ENCODE measurements at places on chromosomes 5 and 9.
A peak's percentile ranks its signal among the peaks of the same experiment; 100 is the strongest.

GRCh38 chr9:136078024-136078423 lies 17.1 kb downstream of the NACC2 start:
- no peak for DNase-seq

DNA sequence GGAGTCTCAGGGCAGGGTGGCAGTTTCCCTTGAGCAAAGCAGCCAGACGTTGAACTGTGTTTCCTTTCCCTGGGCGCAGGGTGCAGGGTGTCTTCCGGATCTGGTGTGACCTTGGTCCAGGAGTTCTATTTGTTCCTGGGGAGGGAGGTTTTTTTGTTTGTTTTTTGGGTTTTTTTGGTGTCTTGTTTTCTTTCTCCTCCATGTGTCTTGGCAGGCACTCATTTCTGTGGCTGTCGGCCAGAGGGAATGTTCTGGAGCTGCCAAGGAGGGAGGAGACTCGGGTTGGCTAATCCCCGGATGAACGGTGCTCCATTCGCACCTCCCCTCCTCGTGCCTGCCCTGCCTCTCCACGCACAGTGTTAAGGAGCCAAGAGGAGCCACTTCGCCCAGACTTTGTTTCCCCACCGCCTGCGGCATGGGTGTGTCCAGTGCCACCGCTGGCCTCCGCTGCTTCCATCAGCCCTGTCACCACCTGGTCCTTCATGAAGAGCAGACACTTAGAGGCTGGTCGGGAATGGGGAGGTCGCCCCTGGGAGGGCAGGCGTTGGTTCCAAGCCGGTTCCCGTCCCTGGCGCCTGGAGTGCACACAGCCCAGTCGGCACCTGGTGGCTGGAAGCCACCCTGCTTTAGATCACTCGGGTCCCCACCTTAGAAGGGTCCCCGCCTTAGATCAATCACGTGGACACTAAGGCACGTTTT lies 3.5 kb upstream of the PHYHD1 start:
- DNase-seq = peak; percentile 52

DNA sequence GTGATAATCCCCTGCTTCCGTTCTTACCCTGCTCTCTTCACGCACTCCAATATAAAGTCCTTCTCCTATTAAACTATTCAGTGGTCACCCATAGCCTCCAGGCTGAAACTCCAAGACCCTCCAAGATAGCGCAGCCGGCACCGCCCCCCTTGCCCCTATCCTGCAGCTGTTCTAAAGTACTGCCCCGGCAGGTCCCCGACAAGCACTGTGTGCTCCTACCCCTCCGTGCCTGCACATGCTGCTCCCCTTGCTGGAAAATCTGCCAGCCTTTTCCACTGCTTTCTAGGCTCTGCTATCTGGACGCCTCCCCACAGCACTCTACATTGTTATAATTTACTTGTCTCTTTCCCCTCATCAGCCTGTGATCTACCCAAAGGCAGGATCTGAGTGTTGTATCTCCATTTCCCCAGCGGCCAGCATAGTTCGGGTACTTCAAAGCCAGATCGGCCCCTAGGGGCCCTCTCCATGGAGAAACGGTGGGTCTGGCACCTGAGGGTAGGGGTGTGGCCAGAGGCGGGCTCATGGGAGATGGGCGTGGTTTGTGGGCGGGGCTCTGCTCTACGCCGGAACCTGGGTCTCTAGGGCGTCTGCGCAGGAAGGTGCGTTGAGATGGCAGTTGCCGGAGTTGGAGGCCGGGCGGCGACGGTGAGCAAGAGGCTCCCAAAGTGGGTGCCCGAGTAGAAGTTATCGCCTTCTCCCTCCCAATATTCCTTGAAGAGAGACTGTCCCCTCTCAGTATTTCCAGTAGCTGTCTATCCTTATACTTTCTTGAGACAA lies 83.5 kb upstream of the RUSC2 start:
- no peak for DNase-seq

DNA sequence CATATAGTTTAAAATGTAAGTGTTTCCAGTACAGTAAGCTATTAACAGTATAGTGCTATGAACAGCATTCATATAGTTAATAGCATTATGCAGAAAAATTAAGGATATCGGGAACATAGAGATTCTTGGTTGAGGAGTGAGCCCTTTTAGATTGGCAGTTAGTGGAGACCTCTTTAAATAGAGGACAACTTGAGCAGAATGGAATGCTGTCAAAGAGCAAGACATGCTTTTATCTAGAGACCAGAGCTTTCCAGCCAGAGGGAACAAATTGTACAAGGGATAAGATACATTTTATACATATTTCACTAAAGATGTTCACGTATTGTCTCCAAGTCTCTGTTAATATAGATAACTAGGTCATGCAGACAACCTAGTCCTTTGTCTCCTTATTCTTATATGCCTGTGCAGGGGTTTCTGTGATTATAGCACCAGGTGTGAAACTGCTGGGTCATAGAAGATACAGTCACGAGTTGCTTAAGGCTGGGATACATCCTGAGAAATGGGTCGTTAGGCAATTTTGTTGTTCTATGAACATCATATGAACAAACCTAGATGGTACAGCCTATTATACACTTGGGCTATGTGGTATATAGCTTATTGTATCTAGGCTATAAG lies 6.0 kb downstream of the IPO11 start:
- DNase-seq = no peak

DNA sequence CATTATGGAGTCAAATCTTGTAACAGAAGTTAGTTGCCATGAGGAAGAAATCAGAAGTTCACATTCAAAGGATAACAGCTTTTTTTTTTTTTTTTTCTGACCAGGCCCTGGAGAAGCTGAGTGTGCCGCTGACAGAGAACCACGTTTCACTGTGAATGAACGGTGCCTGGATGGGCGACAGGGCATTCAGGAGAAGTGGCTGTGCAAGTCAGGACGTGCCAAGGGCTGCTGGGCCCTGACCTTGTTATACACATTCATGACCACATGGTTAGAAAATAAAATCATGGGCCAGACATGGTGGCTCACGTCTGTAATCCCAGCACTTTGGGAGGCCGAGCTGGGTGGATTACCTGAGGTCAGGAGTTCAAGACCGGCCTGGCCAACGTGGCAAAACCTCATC lies 91.6 kb downstream of the ANKH start:
- no peak for DNase-seq

- no peak for DNase-seq
Observed at GRCh38 chr5:128154943-128155342, 71.4 kb downstream of the SLC12A2 start.

- no peak for DNase-seq
Observed at GRCh38 chr5:81313278-81313677, 11.9 kb downstream of the ZCCHC9 start.

DNA sequence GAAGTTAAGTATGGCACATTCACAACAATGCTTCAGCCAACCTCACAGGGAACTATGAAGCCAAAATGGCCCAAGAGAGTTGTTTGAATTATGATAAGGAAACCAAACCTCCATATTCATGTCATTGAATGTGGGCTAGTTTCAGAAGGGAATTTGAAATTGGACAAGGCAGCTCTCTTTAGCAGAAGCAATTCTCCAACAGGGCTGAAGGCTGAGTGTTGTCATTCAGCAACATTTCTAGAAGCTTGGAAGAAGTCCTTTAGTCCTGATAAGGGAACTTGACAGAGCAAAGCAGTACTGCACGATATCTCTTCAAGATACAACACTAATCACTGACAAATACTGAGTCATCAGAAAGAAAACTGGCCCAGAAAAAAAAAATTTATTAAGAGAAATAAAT lies 115.4 kb downstream of the SLC25A46 start:
- DNase-seq = no peak

GRCh38 chr9:17081814-17082213 lies 53.0 kb upstream of the CNTLN start:
- no peak for DNase-seq

DNA sequence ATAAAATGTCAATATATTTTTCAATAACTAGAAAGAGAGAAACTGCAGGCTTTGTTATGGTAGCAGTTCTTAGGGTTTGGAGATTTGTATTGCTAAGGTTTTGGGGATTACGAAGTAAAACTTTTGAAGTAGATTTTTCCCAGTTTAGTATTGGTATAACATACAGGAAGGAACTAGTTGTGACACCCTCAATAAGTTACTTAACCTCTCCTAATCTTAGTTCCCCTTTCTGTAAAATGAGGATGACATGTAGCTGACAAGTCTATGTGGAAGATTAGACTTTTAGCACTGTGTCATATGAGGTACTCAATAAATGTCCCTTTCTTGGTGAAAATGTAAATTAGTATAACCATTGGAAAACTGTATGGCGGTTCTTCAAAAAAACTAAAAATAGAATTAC lies 73.4 kb upstream of the ATG10 start:
- DNase-seq = no peak

Data from amygdala (tissue), 56 donors.